ENCODE measurements at places on chromosomes 11 and 22.

- DNase-seq = no peak
These were observed 9.9 kb downstream of the P2RX3 start for GRCh38 chr11:57348052-57348451.

GRCh38 chr11:2807025-2807681 is 78.4 kb downstream of the CDKN1C start:
- DNase-seq = peak; percentile 2

DNA sequence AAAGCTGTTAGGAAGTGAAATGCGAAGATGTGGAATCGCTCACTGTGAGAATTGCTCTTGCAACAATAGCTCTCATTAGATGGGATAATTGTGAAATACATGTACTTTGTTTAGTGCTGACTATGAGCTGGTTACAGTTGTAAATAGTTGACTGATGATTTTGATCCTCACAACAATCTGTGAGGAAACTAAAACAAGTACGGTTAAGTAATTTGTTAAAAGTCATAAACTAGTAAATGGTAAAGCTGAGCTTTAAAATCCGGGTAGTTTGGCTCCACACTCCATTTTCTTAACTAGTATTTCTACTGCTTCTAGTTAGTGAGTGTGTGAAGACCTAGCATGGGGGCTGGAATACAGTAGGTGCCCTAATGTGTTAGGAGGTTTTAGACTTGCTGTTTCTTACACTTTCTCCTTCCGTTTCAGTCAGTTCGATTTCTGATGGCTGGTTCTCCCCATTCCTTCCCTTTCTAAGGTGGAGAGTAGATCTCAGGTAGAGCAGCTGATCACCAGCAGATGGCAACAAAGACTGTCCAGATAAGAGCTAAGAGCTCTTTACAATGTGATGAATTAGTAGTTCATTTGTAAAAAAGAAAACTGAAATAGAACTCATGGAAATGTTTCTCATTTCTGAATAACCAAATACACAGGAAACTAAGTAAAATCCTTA is 16.3 kb upstream of the CYP2R1 start:
- peak; percentile 22 for DNase-seq

GRCh38 chr11:3121931-3122774 is 43.0 kb downstream of the OSBPL5 start:
- no peak for DNase-seq

DNA sequence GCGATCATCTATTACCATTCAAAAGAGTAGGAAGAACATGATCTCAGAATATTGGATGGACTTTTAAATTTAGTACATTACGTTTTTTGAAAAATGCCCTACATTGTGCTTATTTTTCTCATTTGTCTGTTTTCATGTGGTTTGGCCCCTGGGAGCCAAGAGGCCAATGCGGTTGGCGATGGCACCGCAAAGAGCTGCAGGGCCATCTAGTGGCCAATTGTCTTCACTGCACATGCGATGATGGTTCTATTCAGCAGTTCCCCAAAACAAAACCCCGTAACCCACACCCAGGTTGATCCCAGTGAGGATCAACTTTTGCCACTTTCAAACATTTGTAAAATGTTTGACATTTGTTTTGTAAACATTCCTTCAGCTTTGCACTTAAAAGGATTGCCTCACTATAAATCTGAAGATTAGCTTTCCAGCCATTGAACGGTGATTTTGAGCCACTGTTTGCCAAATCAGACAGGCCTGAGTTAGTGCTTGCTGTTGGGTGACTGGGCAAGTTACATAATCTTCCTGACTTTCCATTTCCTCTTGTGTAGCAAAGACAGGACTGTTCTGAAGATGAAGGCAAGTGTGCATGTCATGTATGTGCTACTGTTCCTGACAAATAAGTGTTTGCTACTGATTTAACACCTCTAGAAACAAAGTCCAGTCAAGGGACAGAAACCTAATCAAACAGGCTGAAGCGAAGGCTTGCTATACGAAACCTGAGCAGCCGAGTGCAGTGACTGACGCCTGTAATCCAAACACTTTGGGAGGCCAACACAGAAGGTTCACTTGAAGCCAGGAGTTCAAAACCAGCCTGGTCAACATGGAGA is 29.2 kb upstream of the XBP1 start:
- peak; percentile 70 for DNase-seq

DNA sequence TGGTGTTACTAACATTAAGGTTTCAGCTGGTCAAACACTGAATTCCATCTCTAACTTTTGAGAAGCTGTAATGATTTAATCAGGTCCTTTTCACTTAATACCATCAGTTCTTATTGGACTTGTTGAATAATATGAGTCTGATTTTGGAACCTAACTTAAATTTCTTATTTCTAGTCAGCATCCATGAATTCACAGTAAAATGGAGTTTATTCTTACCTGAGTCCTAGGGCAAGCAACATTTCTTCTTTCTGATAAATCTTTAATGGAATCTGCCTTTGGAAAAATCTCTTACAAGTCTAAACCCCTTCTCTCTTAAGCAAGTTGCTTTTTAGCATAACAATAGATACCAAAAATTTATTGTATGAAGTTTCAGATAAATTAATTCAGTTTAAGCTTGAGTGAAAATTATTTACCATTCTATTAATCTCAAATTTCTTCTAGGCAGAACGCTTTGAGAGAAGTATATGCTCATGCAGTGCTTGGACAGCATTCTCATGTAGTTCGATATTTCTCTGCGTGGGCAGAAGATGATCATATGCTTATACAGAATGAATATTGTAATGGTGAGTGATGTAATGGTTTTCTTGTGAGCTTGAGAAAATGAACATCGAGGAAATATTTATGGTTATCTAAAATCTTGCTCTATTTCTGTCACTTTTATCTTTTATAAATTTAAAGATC is 3.4 kb downstream of the WEE1 start:
- DNase-seq = no peak

DNA sequence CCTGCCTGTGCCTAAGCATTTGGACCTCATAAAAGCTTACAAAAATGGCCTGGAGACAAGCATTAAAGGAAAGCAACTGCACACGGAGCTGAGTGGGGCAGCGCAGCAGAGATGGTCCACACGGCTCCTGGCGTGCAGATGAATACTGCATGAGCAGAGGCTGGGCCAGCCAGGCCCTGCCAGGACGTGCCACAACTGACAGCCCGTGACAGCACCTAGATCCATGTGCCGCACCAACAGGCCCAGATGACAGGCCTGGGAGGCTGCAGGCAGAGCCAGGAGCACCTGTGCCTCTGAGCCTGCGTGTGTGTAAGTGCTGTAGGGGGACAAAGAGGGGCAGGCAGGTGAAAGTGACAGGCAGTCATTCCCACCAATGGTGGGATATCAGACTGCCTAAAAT is 33.4 kb downstream of the MICAL3 start:
- DNase-seq = no peak

- no peak for DNase-seq
These were observed 8.9 kb upstream of the PPP2R1B start for GRCh38 chr11:111774955-111775710.

- DNase-seq = no peak
These were observed 6.5 kb downstream of the OOSP1 start for GRCh38 chr11:59944720-59945119.

- no peak for DNase-seq
These were observed 48.0 kb upstream of the AMPD3 start for GRCh38 chr11:10407055-10407454.

- DNase-seq = no peak
These were observed 1.0 kb upstream of the PRDM10 start for GRCh38 chr11:130003717-130004001.

- no peak for DNase-seq
These were observed 5.1 kb upstream of the SEPTIN3 start for GRCh38 chr22:41964112-41964491.

DNA sequence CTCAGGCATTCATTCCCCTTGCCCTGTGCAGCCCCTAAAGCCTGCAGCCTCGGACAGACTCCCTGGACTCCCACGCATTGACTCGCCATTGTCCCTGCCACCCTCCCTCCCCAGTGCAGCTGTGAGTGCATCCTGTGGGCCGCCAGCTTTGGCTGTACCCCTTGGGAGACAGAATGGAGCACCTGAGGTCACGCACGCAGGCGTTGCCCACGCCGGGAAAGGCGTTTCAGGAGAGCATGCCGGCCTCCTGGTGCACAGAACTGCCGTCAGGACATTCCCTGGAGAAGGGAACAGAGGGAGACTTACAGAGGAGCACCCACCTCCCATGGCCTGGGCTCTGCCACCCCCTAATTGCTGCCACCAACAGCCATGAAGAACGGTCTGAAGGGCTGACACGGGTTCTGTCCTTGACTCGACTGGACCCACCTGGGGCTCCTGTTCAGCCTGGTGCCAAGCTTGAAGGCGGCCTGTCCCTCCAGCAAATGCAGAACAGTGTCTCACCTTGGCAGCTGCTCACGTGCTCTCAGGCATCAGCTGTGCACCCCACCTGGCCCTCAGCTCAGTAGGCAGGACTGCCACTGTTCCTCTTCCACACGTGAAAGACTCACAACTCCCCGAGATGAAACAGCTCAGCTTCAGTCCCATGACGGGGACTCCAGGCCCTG is 503.8 kb downstream of the BRD1 start:
- DNase-seq = no peak

DNA sequence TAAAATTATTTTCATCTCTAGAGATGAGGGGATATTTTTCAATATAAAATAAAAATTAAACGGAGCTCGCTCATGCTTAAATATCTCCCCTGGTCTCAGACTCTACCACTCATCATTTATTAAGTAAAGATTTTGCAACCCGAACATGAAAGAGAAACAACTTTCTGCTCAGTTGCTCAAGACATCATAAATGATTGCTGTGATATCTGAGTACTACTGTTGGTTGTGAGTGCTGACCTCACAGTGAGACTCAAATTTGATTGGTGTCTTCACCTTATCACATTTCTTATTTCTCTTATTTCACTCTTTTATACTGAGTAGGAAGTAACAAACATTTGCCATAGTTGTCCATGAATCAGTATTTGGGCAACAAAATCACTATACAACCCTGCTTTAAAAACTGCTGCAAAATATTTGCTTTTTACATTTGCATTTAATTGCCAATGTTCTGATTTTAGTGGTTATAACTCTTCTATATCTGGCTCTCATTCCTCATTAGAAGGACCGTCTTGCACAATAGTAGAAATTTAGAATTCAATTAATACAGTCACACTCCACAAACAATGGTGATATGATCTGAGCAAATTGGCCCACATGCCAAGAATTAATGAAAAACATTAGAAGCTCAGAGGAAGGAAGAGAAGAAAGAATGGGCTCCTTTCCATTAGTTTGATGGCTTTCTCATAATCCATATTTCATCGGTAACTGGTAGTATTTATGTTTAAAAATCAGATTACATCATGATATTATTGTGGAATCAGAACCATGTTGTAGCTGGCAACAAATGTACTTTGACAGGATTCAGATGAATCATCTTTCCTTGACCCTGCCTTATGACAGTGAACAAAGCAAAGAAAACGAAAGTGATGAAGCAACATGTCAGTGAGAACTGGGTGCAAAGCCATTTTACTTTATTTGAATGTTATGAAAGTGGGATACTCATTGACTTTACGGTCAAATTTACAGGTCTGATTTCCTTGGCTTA is 973.6 kb upstream of the TENM4 start:
- DNase-seq = no peak

- DNase-seq = no peak
These were observed 7.3 kb upstream of the TBX1 start for GRCh38 chr22:19753090-19753842.

GRCh38 chr22:49568751-49569285 is 258.9 kb downstream of the BRD1 start:
- no peak for DNase-seq

GRCh38 chr22:47576908-47577307 is 814.5 kb downstream of the TBC1D22A start:
- DNase-seq = no peak

DNA sequence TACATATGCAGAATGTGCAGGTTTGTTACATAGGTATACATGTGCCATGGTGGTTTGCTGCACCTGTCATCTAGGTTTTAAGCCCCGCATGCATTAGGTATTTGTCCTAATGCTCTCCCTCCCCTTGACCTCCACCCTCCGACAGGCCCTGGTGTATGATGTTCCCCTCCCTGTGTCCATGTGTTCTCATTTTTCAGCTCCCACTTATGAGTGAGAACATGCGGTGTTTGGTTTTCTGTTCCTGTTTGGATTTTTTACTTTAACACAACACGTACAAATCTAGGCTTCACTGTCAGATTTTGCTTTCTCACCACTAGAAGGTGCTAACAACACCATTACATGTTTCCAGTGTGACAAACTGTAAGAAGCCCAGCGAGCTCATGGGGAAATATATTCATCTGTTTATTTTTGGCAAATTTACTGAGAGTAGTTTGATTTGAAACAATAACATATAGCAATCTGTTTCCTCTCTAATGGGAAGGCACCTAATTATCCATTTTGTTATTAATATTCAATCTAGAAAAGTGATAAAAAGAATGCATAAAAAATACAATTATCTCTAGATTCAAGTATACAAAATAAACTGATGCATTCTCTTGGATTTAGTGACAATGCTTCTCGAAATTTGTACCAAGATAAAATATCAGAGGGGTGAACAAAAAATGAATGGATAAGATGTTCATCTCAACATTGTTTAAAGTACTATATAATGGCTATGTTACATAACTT is 23.2 kb upstream of the BIRC3 start:
- DNase-seq = no peak

DNA sequence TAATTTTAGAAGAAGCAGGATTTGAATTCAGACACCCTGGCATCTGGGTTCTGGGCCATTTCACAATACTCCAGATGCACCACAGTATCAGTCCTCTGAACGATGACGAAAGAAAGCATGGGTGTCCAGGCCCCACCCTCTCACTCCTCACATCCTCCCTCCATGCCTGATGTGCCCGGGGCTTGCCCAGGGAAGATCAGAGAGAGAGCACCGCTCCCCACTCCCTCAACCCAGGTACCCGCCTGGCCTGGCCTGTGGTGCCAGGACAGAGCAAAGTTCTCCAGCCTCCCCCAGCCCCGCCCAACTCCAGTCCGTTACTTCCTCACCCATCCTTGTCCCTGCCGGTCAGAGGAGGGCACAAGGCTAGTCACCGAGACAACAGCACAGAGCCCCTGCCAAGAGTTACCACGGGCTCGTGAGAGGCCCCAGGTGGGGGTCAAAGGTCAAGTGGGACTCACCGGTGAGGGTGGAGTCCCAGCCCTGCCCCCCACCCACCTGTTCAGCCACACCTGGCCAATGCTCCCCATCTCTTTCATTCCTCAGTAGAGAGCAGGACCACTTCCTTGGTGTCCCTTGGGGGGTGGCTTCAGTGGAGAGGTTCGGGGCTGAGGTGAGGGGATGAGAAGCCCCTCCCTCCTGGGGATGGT is 8.1 kb downstream of the BCL9L start:
- DNase-seq = peak; percentile 57

DNA sequence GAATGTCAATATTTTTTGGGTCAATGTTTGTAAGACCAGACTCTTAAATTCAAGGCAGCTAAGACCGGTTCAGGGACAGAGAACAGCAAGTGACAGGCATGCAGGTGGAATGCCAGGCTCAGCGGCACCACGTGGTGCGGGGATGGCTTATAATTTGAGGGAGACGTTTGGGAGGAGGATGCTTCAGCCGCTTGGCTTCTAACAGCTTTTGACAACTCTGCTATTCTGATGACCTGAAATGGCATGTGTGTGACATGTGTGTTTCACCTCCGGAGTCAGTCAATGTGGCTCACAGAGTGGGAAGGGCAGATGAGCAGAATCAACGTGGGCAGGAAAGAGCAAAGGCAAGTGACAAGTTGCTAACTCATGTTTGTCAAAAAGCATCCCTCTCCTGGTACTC is 228.3 kb downstream of the KIRREL3 start:
- DNase-seq = no peak
